Non-pigmented ciliary epithelial cell (primary cell): ENCODE measurements at places on chromosomes 7 and 10.

GRCh38 chr10:63438506-63439498 is 27.0 kb downstream of the JMJD1C start:
- DNase-seq, result no peak

- DNase-seq, result no peak
Measured at GRCh38 chr7:73952266-73952665, 75.7 kb upstream of the ELN start.

DNA sequence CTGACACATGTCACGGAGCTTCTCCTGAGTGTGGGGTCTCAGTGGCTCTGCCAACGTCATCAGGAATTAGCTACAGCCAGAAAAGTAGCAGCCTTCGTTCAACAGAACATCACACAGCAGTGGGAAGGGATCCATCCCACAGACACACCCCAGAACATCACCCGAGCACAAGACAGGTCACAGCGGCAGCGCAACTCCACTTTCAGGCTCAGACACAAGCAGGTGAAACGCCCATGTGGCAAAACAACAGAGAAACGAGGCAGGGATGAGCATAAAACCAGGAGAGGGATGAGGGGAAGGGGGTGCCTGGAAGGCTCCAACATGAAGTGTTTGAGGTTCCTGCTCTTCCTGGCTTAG is 44.8 kb downstream of the CAMK2B start:
- no peak for DNase-seq

- no peak for DNase-seq
Measured at GRCh38 chr10:25852364-25852941, 81.6 kb upstream of the MYO3A start.

DNA sequence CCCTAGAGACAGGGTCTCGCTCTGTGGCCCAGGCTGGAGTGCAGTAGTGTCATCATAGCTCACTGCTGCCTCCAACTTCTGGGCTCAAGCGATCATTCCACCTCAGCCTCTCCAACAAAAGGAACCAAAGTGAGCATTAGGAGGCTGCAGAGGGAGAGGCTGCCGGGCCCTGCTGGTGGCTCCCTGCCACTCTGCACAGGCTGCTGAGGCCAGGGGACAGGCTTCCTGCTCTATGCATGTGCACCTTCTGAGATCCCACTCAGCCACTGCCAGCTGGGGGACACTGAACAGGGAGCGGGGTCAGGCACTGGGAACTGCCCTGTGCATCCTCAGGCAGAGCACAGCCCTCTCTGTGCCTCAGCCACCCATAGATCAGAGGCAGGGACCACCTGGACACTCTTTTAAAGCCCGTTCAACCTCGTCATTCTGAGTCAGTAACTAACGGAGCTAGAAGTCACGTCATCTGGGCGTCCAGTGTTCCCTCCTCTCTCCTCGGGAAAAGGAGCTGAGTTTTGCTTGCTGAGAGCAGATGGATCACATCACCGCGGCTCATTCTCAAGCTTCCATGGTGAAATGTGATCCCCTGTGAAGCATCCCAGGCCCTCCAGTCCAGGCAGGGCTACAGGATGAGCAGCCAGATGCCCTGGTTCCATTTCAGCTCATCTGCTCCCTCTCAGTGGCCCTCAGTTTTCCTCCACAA is 109.6 kb downstream of the MYL10 start:
- no peak for DNase-seq
